Panc1 (cell line): ENCODE measurements at places on chromosomes 16 and 17.

GRCh38 chr16:615122-615521 is 15.7 kb upstream of the WFIKKN1 start:
- no peak for DNase-seq

DNA sequence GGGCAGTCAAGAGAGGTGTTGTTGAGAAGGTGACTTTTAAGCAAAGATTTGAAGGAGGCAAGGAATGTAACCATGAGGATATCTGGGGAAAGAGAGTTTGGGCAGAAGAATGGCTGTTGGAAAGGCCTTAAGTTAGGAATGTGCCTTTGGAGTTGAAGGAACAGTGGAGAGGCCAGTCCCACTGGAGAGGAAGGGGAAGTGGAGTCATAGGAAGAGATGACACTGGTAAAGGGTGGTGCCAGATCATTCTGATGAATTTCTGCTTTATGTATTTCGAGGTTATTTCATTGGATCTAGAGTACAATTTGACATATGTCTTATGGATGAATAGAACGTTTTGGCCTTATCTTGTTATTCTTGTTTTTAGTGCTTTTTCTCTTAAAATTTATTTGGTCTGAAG is 93.5 kb downstream of the WWP2 start:
- DNase-seq, result no peak

GRCh38 chr16:2919511-2920255 is 8.0 kb downstream of the FLYWCH1 start:
- DNase-seq, result no peak

- no peak for DNase-seq
Observed at GRCh38 chr16:29760567-29761279, 14.9 kb upstream of the C16orf54 start.

DNA sequence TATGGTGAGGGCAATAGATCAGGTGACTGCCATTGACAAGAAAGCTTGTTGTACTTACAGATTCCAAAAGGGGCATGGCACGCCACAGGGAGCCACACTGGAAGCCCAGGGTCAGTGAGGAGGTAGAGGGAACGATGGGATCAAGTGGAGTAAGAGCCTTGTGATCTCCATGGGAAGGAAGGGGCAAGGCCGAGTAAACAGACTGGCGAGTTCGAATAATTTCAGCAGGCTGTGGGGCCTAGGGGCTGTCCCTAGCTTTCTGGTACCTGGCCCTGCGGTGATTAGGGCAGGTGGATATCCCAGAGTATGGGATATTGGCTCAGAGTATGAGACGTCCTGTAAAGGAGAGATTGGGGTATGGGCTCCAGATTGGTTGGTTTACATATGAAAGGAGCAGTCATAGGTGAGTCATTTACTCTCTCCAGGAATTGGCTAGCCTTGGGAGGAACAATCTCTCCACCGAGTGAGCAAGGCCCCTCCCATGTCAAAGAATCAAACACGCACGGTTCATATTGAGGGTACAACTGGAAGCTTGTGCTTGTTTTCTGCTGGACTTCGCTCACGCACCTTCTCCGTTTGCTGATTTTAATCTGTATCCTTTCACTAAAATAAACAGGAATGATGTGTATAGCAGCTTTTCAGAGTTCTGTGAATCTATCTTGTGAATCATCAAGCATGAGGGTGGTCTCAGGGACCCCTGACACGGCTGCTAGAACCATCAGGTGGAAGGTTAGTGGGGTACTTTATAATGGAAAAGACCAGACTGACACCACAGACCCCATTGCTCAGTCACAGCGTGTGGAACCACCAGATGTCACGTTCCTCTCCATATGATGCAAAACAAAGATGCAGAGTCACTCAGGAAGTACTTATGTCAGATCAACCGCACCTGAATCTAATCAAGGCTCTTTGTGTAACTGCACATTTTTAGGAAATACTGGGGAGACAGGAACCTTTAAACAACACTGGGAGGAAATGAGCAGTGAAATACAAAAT is 27.9 kb downstream of the GABARAPL2 start:
- DNase-seq, result no peak

- no peak for DNase-seq
Observed at GRCh38 chr16:89575247-89576152, at the start of gene CPNE7. CPNE7 (plus strand) TSS chr16:89575758; CDS start chr16:89575898, 140 bp downstream.

DNA sequence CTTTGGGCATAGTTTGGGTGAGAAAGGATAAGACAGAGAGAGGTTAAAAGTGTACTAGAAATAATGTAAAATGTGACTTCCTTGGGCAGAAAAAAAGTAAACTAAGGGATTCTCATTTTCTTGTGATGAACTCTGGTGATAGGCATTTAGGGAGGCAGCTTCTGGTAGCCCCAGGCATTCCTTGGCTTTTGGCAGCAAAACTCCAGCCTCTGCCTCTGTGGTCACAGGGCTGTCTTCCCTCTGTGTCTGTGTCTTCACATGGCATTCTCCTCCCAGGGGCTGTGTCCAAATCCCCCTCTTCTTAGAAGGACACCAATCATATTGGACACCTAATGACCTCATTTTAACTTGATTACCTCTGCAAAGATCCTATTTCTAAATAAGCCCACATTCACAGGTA is 54.7 kb downstream of the HS3ST3B1 start:
- no peak for DNase-seq

DNA sequence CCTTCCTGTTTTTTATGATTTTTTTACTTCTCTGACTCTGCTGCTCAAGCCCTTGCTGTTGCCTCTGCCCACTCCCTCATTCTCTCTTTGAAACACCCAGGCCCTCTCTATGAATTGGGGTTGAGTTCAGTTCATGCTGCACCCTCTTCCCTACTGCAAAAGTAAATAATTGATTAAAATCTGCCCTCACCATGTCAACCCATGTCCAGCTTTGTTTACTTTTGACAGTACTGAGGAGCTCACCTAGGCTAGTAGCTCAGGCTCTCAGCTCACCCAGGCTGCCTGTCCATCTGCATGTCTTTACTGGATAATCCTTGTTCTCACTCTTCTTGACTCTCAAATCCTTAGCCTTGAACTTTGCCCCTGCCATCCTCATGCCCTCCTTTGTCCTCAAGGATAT is 95.2 kb downstream of the SPACA3 start:
- no peak for DNase-seq
